Hematopoietic multipotent progenitor cell treated with erythropoietin and hydrocortisone succinate and interleukin-3 and kit ligand, for 4 days (in vitro differentiated cells): ENCODE measurements at places on chromosomes 11 and 22.

DNA sequence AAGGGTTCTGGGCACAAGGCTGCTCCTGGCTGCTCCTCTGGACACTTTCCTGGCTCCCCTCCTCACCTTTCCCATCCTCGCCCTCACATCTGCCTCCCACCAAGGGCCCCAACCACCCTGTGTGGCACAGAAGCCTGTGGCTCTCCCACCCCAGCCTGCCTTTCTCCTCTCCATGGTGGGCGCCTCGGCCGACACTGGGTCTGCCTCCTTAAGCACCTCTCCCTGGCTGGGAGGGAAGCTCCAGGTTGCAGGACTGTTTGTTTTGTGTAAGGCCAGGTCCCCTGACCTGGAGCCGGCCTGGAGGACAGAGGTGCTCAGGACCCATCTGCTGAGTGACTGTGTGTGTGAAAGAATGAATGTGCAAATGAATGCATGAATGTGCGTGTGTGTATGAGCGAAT lies 14.1 kb downstream of the MUC6 start:
- no peak for DNase-seq

DNA sequence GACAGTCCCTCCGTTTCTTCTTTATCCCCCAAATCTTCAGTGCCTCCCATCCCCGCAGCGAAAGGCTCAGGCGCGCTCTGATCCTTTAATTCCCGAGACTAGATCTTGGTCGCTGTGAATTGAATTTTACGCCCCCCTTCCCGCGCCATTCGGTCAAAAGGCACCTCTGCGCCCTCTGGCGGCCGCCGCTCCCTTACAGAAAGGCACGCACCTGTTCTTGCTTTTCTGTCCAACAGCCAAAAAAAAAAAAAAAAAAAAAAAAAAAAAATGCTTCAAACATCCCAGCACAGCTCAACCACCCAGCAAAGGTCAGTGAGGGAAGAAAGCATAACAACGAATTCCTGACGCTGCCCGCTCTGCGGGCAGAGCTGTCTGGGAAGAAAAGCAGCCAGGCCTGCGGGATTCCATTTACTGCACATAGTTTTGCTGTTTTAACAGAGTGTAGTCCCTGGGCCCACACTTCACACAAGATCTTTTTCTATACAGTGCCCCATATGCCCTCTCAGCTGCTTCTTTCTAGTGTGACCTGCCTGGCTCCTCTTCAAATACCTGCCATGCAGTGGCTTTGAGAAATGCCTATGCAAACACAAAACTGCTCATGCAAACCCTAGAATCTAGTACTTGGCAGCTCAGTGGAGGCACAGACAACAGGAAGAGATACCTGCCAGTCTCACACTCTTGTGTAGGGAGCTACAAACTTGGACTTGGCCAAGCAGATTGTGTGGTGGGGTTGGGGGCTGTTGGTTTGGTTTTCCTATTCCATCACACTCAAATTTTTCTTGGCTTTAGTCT lies 1.3 kb upstream of the ESAM start:
- peak; percentile 86 for DNase-seq

GRCh38 chr22:49655168-49655812 lies 172.4 kb downstream of the BRD1 start:
- DNase-seq, result no peak

DNA sequence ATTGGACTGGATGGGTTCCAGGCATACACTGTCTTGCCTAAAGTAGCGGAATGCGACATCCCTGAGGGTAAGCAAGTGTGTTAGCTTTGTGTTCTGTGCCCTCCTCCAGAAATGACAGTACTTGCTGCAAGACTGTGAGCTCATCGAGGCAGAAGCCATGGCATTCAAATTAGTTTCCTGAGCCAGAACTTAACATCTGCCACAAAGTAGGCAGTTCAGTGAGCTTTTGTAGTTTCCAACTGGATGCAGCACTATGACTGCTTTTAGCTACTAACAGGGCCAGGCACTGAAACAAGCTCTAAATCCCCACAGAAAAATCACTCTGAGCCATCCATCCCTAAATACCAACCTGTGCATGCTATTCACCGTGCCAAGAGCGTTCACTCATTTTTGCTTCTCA lies 1.2 kb upstream of the FAR1 start:
- DNase-seq, result peak; percentile 6

- DNase-seq, result no peak
Measured at GRCh38 chr11:28833670-28834069, 725.5 kb downstream of the METTL15 start.

DNA sequence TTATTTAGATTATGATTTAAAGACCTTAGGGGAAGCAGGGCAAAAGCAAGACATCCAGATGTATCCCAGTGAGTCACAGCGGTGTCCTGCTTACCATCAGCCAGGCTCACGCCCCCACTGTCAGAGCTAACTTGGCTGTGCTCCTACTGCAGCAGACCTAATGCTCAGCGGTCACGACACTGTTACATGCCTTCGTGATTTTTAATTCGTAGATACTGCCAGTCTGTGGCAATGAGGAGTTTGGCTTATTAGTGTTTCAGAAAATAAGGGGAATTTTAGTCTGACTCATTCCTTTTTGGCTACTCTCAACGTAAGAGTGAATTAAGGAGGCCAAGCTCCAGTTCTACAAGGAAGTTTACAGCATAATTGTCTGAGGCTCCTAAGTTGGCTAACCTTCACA lies 22.7 kb downstream of the EFCAB6 start:
- no peak for DNase-seq

DNA sequence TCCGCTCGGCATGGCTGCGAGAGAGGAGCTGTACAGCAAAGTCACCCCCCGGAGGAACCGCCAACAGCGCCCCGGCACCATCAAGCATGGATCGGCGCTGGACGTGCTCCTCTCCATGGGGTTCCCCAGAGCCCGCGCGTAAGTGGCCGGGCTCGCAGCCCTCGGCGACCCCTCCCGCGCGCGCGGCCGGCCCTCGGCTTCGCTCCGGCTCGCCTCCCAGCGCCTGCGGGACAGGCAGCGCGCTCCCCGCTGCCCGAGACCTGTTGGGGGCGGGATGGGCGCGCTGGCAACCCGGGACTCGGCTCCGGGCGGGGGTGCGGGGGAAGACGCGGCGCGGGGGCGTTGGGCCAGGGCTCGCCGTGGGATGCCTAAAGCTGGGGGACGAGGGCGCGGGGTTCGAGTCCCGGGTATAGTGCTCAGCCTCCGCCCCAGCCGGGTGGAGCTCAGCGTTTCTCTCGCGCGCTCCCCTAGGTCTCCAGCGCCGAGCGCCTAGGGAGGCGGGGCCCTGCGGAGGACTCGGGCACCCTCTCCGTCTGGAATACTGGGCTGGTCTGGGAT lies 630 bp downstream of the UBASH3B start:
- DNase-seq, result peak; percentile 64

- no peak for DNase-seq
Measured at GRCh38 chr11:69122326-69122629, 33.5 kb upstream of the SMIM38 start.

DNA sequence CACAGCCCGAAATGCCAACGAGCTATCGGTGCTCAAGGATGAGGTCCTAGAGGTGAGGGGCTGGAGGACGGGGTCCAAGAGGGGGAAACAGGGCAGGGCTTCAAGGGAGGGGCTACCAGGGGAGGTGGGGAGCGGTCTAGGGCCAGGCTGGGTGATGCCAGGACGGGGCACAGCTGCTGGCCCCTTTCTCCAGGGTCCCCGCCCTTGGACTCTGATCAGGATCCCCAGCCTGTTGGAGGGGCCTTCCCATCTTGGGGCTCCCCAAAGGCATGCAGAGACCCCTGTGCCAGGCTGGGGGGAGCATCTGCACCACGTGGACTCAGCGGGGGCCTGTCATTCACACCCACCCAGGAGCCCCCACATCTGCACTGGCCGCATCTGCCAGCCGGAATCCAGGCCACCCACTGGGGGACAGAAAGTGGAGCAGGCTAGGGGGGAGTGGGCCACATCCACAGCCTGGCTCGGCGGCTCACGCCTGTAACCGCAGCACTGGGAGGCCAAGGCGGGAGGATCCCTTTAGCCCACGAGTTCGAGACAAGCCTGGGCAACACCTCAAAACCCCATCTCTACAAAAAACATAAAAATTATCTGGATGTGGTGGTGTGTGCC lies 18.9 kb downstream of the EPS8L2 start:
- DNase-seq, result no peak

GRCh38 chr11:69367211-69367964 lies 73.4 kb downstream of the MYEOV start:
- no peak for DNase-seq

GRCh38 chr11:93340223-93340622 lies 9.7 kb downstream of the DEUP1 start:
- DNase-seq, result no peak
